ENCODE measurements at places on chromosomes 11 and 22.

GRCh38 chr11:119991669-119992068 is 146.2 kb downstream of the TRIM29 start:
- DNase-seq: no peak

GRCh38 chr11:107677924-107678631 is 33.8 kb downstream of the SLN start:
- no peak for DNase-seq

GRCh38 chr22:33746501-33746928 is 173.8 kb downstream of the LARGE1 start:
- DNase-seq: no peak

DNA sequence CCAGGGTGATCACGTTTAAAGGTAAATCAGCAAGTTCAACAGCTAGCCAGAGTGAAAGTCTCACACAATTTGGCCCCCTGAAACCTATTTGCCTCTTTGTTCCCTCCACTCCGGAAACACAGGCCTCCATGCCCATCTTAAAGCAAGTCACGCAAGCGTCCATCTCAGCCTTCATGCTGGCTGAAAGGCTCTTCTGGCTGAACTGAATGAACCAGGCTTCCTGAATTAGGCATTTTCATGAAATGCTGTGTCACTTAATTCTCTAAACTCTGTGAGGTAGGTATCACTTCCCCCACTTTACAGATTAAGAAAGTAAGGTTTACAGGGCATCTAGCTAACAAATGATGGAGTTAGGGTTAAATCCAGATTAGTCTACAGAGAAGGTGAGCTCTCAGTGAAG is 1.4 kb downstream of the SLC25A17 start:
- peak; percentile 28 for DNase-seq

- DNase-seq: no peak
Observed at GRCh38 chr11:78763664-78764063, 189.0 kb upstream of the NARS2 start.

GRCh38 chr11:70480711-70481110 is 82.4 kb downstream of the CTTN start:
- DNase-seq: no peak

GRCh38 chr11:848380-848931 is 5.8 kb downstream of the TSPAN4 start:
- DNase-seq: peak; percentile 94

GRCh38 chr22:27919222-27919941 is at the start of gene PITPNB:
Gene PITPNB (minus strand): TSS chr22:27919256. CDS start chr22:27919191, 65 bp downstream.
- DNase-seq: peak; percentile 100

DNA sequence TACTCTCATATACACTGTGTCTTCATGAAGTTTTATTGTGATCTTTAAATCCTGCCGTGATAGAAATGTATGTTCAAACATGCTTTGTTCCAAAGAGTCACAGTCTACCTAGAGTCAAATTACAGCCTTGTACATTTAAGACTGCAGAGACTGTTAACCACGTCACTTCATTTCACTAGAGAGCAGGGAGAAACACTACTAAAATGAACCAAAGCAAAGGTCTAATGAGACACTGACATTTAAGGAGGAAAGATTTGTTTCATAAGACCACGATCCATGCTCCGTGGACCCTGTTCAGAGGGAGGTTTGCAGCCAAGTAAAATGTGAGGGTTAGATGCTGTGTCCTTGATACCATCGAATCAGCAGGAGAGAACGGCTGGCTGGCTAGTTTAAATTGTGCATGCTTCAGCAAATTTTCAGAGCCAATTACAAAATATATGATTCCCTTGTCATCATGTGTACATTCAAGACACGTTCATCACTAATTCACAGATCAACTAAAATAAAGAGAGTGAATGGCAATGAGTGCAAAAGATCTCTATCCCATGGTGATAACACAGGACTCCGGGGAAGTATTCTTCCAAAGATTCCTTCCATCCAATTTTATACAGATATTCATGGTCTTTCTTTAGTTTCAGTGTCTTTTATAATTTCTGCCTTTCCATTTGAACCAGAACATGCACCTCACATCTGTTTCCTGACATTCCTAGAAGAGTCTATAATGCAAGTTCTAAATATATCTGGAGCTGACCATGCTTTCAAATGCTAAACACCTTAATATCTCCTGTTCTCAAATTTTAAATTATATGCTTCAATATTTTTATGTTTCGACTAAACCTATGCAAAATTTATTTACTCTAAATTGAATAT is 960.9 kb upstream of the FAT3 start:
- DNase-seq: no peak

GRCh38 chr11:10561043-10561818 is 7.2 kb downstream of the LYVE1 start:
- DNase-seq: no peak

DNA sequence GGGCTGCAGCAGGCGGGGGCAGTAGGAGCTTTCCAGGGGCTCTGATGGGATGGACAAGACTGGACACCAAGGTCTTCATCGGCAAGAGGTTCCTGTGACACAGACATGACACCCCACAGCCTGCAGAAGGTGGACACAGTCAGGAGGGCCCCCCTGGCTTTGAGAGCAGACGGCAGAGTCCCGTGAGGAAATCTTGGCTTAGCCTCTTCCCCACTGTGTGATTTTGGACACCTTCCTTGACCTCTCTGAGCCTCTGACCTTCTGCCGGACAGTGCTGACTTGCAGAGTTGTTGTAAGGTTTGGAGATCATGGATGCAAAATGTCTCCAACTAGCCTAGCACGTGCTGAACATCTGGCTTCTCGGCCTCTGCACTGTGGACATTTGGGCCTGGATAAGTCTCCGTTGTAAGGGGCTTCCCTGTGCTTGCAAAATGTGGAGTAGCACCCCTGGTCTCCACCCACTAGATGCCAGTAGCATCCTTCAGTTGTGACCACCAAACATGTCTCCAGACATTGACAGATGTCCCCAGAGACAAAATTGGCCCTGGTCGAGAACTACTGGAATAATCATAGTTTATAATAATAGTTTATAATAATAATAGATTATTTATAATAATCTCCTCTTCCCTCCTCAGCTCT is 54.6 kb downstream of the MCM5 start:
- no peak for DNase-seq

DNA sequence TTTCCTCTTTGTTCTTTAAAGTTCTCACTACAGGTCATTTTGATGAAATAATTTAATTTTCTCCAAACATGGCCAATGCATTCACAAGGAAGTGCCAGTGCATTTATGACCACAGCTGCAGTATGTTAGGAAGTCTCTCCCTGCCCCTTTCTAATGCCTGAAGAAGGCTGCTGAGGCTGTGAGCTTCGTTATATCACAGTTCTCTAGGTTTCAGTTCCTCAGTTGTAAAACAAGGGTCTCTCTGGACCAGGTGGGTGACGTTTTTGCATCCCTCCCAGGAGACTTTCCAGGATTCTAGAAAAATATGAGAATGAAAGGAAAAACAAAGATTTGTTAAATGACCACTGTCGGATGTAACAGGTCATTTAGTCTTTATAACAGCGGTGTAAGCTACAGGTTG is 171.6 kb downstream of the LARGE1 start:
- no peak for DNase-seq

DNA sequence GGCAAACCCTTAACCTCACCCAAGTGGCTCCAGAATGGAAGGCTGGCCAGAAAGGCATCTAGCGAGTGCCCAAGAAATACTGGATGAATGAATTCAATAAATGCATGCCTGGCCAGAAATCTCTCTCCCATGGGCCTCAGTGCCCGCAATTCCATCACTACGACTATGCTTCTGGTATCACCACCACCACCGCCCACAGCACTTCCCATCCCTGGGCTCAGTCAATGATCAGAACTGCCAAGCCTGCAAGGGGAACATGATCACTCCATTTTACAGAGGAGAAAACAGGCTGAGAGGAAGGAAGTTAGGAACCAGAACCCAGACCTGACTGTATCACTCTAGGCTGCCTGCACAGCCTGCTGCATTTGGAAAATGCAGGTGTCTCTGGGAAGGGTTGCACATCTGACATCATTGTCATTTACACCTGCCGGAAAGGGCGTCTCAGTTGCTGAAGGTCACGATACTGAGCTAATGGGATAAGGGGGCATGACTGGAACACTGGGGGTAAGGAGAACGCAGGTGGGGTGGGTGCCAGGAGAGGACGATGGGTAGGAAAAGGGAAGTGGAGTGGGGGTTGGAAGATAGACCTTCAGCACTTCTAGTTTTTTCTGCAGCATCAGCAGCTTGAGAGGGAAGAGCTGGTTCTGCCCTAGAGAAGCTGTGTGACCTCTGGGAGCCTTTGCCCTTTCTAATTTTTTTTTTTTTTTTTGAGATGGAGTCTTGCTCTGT is 3.2 kb downstream of the GPR152 start:
- no peak for DNase-seq

- no peak for DNase-seq
Observed at GRCh38 chr11:118049771-118050170, 27.1 kb upstream of the TMPRSS4 start.

DNA sequence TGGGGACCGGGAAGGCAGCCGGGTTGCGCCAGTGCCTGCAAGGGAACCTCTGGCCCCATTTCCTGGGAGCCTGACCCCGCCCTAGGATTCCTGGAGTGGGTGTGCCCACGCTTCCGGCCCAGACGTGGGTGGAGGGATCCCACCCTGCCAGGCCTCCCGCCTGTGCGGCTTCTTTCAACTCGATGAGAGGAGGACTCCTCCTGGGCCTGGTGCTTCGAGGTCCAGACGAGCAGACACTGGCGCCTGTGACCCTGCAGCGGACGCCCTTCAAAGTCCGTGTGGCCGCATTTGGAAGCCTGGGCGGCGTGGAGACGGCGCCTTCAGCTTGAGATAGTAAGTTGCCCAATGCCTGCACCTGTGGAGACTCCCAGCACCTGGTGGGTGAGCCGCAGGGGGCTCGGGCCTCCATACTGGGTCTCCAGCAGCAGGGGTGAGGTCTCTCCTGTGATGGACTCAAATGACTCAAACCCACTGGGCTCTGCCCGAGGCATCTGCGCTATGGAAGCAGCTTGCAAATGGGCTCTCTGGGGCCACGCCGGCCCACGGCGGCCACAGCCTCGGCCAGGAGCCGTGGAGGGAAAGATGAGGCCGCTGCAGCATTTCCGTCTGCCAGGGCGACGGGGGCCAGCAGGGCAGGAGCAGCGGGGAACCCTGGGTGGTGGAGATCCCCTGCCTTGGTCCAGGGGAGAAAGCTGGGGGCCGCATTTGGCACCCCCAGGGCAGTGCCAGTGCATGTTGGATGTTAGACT is 64.3 kb upstream of the PPARA start:
- no peak for DNase-seq

DNA sequence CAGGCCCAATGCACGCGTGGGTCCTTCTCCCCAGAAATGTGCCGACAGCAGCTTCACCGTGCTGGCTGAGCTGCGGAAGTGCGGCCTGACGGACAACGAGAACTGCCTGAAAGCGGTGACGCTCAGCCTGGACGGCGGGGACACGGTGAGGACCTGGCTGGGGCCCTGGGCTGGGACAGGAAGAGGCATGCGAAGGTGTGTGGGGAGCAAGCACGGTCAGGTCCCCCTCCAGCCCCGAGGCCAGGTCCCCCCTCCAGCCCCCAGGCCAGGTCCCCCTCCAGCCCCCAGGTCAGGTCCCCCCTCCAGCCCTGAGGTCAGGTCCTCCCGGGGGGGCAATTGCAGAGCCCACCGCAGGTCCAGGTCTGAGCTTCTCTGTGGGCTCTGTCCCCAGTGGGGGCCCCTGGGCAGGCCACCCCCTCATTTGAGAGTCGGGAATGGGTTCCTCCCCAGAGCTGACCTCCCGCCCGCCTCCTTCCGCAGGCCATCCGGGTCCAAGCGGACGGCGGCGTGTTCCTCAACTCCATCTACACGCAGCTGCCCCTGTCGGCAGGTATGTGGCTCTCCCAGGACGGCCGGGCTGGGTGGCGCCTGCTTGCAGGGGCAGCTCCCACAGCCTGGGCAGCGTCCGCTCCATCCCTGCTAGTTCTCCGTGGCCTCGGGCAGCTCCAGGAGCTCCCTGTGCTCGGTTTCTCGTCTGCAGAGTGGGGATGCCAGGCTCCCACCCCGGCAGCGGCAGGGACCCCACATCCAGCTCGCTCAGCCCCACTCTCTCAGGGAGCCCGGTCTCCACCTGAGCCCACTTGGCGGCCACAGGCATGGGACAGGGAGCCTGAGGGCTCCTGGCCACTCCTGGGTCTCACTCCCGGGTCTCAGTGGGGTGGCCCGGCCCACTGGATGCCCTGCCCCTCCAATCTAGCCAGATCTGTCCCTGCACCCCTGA is 7.9 kb downstream of the MUC5B start:
- DNase-seq: no peak

DNA sequence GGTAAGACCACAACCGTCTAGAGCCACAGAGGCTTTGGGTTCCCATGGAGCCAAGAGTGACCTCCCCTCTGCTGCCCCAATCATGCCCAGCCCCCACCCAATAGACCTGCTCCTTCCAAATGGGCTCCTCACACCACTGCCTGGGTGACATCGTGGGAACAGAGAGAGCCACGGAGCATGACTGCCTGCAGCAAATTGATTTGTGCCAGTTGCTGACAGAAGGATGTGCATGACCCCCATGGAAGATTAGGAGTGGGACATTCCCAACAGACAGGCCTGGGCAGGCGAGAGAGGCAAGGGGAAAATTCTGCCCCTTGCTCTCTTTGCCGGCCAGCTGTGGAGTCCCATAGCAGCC is 88.5 kb downstream of the TENM4 start:
- no peak for DNase-seq

DNA sequence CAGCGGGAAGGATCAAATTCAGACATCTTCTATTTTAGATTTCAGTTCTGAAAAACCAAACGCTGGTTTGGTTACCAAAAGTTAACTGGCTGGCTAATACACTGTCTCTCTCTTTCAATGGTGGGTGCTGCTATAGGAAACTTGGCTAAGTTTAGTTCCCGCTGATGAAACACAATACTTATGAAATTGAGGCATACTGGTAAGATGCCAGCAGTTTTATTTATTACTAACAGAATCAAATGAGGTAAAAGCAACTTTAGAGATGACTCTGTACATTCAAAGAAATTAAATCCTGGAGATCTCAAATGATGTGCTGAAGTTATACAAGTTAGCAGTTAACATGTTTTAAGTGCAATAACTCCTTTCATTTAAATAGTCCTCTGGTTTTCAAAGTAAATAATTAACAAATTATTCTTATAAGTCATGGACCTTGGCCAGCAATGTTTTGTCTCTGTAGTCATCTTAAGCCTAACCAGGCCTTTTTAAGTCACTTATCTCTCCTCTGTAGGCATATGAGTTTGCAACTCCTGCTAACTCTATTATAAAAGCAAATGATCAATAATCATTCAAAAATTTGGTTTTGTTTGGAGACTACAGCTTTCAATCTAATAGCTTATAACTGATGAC is 54.8 kb downstream of the PAK1 start:
- DNase-seq: no peak

- DNase-seq: no peak
Observed at GRCh38 chr22:47082505-47082904, 320.1 kb downstream of the TBC1D22A start.

All from GM13977 (cell line).